ENCODE measurements at places on chromosomes 1 and 21.
A peak's percentile ranks its signal among the peaks of the same experiment; 100 is the strongest.

- no peak for DNase-seq
Observed at GRCh38 chr1:212415107-212415841, 588 bp upstream of the PACC1 start.

GRCh38 chr1:15618655-15619525, 1.6 kb downstream of the DDI2 start:
- DNase-seq: no peak

DNA sequence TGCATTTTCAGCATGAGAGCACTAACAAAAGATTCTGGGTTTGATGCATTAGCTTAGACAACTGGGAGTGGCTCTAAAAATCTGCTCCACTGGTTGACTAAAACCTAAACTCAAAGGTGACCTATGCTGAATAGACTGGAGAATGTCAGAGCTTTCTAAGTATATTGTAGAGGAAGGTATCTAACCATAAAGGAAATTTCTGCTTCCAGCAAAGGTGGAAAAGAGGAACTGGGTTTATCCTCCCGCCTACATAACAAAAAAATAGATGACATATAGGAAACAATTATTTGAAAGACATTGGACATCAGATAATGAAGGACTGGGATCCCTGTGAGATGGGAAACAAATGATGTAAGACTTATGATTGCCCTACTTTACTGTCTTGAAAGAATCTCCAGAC, 35.8 kb upstream of the CR2 start:
- DNase-seq: no peak

- DNase-seq: no peak
Observed at GRCh38 chr1:240304466-240304865, 212.8 kb downstream of the FMN2 start.

DNA sequence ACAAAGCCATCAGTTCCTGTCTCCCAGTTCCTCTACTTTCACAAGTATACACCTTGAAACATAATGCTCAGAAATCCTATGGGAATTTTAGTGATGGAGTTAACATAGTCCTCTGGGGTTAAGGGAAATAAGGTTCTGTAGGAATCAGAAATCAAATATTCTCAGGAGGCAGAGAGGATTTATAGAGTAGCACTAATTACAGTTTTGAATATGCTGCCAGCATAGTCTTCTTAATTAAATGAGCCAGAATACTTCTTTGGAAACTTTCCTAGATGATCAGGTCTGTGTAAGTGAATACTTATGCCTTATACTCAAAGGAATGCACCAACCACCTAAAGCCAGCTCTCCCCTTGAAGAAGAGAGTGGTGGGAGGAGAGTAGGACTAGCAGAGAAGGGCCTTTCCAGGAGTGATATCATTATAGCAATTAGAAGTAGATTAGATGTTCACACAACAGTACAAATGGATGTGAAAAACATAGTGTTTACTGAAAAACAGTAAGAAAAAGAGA, 31.4 kb upstream of the DIRAS3 start:
- no peak for DNase-seq

- DNase-seq: no peak
Observed at GRCh38 chr1:183029591-183030000, 6.4 kb downstream of the LAMC1 start.

DNA sequence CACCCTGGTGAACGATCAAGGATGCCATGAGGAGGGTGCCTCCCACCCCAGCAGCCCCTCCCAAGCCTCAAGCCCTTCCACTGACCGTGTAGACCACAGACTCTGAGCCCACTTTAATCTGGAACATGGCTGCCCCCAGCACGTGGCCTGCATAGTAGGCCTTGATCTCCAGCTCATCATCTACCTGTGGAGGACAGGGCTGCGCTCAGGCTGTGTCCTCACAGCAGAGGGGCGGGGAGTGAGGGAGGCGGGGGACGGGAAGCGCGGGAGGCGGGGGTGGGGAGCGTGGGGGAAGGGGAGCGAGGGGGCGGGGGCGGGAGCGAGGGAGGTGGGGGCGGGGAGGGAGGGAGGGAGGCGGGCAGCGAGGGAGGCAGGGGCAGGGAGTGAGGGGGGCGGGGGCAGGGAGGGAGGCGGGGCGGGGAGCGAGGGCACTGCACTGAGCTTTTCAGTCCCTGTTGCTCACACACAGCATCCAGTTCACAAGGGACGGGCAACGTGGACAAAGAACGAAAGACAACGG, 7.1 kb downstream of the PUSL1 start:
- no peak for DNase-seq

GRCh38 chr1:155321639-155322503, 1.2 kb downstream of the RUSC1 start:
- DNase-seq: no peak

- DNase-seq: no peak
Observed at GRCh38 chr1:116208136-116208535, 96.9 kb downstream of the MAB21L3 start.

DNA sequence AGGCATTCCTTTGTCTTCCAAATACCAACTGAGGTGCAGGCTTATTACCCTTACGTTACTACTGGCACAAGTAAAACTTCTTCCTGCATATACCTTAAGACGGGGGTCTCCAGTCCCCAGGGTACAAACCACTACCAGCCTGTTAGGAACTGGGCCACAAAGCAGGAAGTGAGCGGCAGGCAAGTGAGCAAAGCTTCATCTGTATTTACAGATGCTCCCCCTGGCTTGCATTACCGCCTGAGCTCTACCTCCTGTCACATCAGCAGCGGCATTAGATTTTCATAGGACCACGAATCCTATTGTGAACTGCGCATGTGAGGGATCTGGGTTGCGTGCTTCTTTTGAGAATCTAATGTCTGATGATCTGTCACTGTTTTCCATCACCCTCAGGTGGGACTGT, 113.1 kb downstream of the SLC45A1 start:
- DNase-seq: peak; percentile 30

DNA sequence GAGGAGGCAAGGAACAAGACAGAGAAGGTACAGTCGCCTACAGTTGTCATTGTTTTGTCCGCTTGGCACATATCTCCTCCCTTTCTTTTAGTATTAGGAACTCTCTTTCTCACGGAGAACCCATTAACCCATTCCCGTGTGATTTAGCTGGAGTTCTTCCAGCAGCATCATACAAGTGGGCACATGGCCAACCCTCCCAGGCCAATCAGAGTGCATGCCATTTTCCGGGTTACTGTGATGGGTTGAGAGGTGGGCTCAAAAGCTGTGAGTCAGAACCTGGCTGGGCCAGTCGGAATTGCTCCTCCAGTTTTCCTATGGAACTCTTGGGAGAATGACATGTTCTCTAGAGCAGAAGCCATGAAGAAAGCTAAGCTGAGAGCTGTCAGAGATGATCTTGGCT, 83.1 kb upstream of the SOD1 start:
- no peak for DNase-seq

- DNase-seq: no peak
Observed at GRCh38 chr1:156581661-156582387, 2.3 kb downstream of the TTC24 start.

DNA sequence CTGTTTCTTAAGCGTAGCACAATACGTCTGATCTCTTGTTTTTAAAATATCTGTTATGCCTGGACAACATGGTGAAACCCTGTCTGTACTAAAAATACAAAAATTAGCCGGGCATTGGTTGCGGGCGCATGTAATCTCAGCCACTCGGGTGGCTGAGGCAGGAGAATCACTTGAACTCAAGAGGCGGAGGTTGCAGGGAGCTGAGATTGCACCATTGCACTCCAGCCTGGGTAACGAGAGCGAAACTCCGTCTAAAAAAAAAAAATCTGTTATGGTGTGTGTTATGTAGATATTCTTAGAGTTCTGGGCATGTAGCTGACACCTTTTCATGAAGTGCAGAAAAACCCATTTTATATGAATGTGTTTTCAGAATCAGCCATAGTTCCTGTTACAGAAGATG, 38.2 kb downstream of the RABGAP1L start:
- DNase-seq: no peak

Data from stimulated activated CD4-positive, alpha-beta T cell treated with anti-CD3 and anti-CD28 coated beads, Interleukin-4, amount 100 ng/mL, for 1 hour (primary cell).